ENCODE measurements at places on chromosomes 6 and 20.

- DNase-seq: no peak
Observed at GRCh38 chr20:4925842-4926530, 75.3 kb downstream of the SLC23A2 start.

DNA sequence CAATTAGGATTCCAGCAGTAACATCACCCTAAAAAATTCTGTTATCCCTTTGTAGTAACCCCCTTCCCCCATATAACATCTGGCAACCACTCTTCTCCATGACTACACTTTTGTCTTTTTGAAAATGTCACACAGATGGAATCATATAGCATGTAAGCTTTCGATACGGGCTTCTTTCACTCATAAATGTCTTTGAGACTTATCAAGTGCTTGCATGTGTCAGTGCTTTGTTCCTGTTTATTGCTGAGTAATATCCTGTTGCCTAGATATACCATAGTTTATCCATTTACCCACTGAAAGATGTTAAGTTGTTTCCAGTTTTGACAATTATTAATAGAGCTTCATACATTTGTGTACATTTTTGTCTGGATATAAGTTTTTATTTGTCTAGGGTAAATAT, 10.4 kb upstream of the SNPH start:
- no peak for DNase-seq

GRCh38 chr6:168269455-168270243, 49.9 kb downstream of the DACT2 start:
- no peak for DNase-seq

- no peak for DNase-seq
Observed at GRCh38 chr20:33883164-33883563, 72.0 kb downstream of the CHMP4B start.

DNA sequence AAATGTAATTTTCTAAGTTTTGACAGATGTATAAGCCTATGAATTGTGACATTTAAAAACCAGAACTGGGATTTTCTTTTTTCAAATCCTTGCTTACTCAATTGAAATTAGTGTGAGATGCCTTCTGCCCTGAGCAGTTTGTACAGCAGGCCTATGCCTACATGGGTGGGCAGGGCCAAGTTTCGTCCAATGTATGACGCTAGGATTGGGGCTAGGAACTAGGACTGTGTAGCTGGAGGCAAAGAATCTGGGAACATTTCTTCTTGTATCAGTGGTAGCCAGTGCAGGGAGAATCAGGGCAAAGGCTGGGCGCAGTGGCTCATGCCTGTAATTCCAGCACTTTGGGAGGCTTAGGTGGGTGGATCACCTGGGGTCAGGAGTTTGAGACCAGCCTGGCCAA, 3.9 kb upstream of the PTPRA start:
- DNase-seq: no peak

GRCh38 chr6:130890521-130890971, 63.3 kb downstream of the SMLR1 start:
- no peak for DNase-seq

- peak; percentile 28 for DNase-seq
Observed at GRCh38 chr6:127516662-127517273, 2.4 kb downstream of the MTCL3 start.

DNA sequence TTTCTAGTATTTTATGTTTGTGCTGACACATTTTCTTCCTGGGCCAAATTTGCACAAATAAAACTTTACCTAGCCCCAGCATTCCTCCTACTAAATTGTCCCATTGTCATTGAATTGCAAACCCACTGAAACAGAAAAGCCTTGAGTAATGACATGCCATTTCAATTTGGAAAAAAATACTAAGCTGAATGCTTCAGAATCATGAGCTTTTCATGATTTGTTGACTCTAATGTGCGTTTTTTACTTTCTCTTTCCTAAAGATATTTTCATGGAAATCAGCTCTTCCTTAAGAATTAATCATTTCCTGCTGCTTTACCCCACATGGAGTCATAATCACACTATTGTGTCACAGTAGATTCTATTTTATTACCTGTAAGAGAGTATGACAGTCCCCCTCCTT, 47.4 kb downstream of the TRDN start:
- no peak for DNase-seq

DNA sequence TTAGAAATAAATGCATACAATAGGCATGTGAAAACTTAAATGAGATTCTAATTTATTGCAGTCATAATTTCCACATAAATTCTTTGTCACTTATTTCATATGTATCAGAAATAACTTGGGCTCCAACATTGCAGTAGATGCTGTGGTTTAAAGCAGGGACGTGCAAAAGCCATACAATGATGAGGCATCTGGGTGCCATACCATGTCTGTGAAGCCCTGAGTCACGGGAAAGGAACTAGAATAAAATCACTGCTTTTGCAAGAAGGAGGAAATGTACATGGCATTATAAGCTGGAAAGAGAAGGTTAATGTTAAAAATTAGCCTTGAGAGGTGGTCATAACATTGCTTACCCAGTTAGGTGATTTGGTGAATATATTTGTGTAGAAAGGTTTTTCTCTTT, 180.4 kb downstream of the SASH1 start:
- no peak for DNase-seq

- DNase-seq: no peak
Observed at GRCh38 chr20:51366155-51366886, 176.2 kb downstream of the NFATC2 start.

DNA sequence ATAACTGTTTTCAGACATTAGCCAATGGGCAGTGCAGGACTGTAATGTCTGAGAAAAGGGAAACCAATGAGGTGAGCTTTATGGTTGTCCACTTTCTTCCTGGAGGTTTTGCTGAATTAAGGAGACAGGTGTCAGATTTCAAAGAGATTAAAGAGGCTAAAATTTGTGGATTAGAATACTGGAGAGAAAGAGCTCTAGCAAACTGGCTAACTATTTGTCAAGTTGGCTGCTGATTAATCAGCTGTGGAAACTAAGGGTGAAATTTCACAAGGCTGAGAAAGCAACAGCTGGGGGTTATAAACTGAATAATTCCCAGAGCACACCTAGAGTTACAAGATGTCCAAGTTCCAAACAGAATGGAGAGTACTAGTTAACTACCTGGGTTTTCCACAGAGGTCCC, 198.9 kb downstream of the TBC1D32 start:
- DNase-seq: no peak

- DNase-seq: no peak
Observed at GRCh38 chr6:39344821-39345280, 22.3 kb upstream of the KCNK16 start.
